Stimulated activated CD8-positive, alpha-beta memory T cell treated with anti-CD3 and anti-CD28 coated beads, Interleukin-4, amount 100 ng/mL, for 48 hours (primary cell): ENCODE measurements at places on chromosomes 6 and 20.

DNA sequence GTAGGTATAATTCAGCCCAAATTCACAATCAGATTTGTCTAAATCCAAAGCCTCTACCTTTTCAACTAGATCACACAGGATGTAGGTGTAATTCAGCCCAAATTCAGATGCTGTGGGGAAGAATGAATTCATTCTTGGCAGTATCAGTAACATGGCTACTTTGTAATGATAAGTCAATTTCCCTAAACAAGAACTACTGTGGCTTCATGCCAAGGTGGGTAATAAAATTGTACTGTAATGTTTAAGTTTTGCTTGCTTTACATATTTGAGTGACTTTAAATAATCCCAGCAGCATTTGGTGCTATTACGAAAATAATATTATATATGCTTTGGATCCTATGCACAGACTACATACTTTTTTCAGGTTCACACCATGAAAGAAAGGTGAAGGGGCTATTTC lies 239.1 kb downstream of the HDGFL1 start:
- no peak for DNase-seq

DNA sequence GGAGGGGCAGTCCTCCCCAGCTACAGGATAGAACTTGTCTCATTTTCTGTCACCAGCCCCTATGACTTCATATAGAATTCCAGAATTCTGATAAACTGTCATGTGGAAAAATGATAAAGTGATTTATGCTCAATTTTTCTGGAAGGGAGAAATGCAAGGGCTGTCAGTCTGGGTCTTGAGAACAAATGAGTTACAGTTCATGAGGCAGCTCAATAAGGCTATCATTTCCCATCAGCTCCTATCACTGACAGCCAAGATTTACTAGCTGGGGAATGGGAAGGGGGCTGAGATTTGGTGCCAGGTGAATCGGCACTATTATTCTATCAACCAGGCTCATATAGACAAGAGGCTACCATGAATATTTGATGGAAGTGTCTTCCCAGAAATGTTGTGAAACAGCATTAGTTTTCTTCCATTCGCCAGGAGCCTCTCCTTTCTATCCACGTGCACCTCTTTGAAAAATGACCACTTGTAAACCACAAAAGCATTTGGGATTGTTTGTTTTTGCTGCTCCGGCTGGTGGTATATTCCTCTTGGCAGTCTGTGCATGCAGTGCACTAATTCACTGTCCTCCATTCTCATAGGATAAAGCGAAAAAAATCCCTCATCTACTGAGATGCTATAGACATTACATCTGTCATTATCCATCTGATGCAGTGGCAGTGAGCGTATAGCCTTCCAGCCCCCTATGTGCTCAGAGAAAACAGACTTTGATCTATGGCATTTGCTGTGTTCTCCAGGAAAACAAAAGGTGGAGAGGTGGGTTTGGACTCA lies 528.7 kb upstream of the RNF217 start:
- no peak for DNase-seq

DNA sequence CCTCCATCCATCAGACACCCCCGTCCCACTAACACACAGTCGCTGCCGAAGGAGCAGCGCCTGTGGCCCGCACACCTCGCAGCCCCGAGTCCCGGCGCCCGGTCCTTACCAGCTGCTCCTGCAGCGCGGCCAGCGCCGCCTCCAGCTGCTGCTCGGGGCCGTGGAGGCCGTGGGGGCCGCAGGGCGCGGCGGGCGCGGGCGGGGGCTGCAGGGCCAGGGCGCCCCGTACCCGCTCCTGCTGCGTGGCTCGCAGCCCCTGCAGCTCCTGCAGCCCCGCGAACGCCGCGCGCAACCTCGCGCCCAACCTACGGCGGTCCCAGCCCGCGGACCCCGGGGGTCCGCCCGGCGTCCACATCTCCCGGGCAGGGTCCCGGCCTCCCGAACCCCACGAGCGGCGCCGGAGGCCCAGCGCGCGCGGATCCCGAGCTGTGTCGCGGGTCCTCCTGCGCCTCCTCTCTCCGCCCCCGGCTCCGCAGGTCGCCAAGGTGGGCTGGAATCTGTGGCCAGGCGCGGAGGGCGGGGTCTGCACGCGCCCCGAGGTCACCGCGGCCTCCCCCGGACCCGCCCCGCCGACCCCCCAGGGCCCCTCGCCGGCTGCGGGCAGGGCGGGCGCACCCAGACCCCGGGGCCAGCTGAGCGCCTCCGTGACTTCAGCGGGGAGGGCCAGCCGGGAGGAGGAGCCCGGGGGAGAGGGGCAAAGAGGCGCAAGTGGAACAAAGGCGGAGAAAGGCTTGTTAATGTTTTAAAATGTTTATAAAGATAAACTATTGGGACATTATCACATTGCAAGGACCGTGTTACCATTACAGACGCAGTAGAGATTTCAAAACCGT lies at the start of gene DACT2:
TSS of gene DACT2 (minus strand) at position 499 of the 833 bp plus-strand sequence. CDS start at position 355, 144 bp downstream.
- no peak for DNase-seq

GRCh38 chr20:3334156-3334943 lies 73.1 kb downstream of the DNAAF9 start:
- DNase-seq, result no peak

DNA sequence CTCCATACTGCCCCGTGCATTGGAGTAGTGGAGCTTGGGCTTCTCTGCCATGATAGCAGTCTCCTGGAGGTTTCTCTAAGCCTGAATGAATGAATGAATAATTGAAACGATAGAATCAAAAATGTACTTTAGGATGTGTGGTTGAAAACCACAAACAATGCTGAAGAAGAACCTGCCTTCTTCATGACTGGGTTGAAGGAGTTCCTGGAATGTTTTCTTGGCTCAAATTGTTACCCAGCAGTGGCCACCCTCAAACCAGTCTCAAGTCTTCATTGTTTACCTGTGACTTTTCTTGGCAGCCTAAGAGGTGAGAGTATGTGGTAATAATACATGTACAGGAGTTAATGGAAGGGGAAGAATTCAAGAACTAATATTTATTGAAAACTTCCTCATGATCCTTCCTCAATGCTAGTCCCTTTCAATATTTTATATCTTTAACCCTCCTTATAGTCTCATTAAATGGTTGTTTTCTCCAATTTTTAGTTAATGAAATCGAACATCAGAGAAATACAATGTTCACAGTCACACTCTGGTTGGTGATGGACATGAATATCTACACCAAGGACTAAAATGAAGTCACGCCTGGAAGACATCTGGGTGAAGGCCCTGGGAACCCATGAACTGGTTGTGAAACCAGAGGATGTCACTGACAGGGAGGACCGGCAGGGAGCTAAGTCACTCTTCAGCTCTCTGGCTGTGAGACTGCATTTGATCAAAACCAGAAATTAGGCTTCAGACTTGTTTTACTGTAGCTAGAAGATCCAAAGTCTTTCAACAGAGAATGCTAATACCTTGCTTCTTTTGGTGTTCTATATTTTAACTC lies at the start of gene GSTA5:
TSS of gene GSTA5 (minus strand) at position 51 of the 823 bp plus-strand sequence.
- no peak for DNase-seq

DNA sequence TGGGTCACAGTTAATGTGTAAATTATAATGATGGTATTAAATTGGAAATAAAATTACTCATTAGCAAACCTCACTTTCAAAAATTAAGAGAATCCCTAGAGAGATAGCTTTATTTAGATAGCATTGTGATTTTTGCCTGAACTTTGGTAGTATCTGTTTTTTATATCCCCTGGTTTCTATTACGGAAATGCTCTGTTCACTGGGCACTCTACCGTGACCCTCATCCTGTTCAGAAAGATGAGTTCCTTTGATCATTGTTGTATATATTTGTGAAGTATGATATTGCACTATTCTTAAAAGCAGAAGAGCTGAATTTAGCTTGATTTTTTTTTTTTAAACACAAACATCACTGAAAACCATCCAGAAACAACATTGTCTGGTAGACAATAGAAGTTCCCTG lies 1143.8 kb upstream of the MAP3K7 start:
- no peak for DNase-seq

- no peak for DNase-seq
These were observed 63.2 kb upstream of the ARMH2 start for GRCh38 chr6:24861934-24862333.

GRCh38 chr6:125101631-125102030 lies 51.9 kb upstream of the TPD52L1 start:
- DNase-seq, result no peak

- DNase-seq, result no peak
These were observed 300.5 kb downstream of the PLCB1 start for GRCh38 chr20:8432435-8433148.

DNA sequence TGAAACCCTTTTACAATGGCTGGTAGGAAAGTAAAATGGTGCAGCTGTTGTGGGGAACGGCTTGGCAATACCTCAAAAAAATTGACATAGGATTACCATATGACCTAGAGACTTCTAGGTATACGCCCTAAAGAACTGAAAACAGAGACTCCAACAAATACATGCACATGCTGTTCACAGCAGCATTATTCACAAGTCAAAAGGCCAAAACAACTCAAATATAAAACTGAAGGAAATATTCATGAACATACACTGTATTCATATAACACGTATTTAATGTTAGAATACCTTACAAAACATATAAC lies 74.6 kb downstream of the FOXA2 start:
- DNase-seq, result no peak

GRCh38 chr20:47204008-47204849 lies 152.3 kb downstream of the ZMYND8 start:
- no peak for DNase-seq

DNA sequence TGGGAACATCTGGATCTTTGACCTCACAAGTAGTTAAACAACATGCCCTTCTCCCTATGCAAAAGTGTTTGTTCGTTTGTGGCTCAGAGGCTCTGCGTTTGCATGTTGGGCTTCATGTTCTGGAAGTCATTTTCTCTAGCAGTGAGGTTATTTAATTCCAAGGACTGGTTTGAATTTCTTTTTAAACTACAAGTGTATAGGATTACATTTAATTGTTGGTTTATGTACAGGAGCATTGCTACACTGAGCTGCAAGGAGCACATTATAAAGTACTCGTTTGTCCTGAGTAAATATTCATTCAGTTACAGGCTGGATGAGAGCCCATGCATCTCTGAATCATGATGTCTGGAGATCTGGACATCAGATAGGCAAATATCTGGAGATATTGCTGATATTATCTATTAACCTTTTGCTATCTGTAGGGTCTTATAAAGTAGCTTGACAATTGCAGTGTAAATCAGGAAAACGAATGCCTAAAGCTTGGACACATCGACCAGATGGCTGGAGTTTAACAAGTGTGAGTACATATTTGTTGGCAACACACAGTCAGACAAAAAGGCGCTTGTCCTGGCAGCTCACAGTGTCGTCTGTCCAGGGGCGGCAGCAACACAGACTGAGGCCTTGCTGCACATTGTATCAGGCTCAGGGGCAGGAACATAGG lies 84.6 kb downstream of the PDE7B start:
- no peak for DNase-seq

GRCh38 chr6:145863988-145864616 lies 49.5 kb upstream of the FBXO30 start:
- DNase-seq, result no peak

DNA sequence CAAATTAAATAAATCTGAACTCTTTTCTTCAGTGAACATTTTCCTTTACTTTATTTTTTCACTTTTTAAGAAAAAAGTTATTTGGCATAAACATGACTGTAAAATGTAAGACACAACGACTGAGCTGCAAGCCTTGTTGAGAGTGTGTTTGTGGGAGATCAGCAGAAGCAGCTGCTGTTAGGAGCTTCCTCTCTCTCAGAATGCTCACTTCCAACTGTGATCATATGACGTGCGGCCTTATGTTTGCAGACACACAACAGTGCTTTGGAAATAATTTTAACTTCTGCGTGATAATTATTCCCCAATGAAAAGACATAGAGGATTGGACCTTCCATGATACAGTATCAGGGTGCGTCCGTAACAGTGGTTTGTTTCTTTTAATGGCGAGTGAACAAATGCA lies 104.0 kb downstream of the ARHGAP18 start:
- no peak for DNase-seq

DNA sequence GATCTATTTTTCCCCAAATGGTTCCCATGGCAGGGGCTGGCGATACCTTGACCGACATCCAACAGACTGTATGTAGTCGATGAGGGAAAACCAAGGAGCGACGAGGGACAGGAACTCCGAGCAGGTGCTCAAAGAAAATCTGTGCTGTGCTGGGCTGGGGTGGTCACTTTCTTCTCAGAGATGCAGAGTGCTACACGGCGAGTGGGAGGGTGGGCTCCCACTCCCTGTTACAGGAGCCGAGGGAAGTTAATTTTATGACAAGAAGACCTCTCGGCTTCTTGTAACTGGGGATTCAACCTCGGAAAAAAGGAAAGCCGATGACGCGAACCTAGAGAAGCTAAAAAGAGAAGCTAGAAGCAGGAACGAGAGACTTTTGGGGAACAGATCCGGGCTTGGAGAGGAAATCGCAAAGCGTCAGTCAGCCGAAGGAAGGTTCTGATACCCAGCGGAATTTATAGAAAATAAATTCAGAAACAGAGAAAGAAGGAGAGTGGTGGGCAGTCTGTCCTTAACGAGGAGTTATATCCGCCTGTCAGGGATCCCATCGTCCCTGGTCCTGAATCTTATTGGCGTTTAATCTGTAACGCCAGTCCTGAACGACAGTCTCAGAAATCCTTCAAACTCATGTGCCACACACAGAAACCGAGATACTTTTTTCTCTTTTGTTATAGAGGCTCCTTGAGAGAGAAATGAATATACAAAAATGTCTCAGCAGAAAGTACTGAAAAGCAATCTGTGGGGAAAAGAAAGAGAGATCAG lies 84.6 kb upstream of the ZNF322 start:
- no peak for DNase-seq

GRCh38 chr6:169723991-169724493 lies 258 bp downstream of the PHF10 start:
- DNase-seq, result peak; percentile 50

DNA sequence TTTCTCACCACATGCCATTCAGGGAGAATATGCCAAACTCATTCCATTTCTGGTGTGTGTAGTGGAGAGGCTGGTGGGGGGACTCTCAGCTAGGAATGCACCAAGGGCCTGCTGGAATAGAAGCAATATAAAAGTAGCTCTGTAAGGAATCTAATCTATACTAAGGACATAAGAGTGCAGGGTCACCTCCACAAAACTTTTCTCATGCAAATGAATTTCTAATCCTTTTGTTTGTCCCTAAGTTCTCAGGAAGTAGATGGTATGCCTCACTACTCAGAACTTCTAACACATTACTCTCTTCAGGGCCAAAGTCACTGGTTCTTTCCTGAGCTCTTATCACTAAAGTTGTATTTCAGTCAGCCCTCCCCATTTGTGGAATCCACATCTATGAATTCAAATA lies 427.2 kb downstream of the C6orf118 start:
- no peak for DNase-seq
